ENCODE measurements at places on chromosomes 6 and 20.

DNA sequence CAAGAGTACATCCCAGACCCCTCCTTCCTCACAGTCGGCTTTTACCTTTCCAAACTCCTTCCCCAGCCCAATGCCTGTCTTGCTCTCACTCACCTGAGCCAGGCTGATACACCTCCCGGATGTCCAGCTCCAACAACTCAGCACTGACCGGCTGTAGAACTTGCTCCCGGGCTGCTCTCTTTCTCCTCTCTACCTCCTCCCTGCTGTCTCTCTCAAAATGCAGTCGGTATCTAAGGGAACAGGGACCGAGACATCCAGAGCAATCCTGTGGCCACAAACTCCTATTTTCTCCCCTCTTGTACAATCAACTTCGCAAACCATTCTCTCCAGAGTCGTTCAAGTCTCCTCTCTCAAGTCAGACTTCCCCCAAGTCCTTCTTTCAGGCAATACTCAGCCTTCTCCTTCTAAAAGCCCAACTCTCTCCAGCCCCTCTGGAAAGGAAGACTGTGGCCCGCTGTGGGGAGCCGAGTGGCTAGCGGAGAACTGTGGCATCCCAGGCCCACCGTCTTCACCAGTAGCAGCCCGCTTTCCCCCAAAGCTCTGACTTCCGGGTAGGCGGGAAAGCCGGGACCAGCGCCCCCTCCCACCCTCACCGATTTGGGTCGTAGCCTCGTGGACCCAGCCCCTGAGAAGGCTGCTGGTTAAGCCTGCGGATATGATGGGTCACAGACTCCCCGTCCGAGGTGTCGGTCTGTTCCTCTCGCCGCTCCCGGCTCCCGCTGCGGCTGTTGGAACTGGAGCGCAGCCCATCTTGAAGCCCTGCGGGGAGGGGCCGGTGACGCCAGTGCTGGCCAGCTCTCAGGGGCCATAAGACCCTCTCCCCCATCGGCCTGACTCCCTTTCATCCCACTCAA, 1.1 kb downstream of the GNL1 start:
- DNase-seq: no peak

- DNase-seq: no peak
Measured at GRCh38 chr20:61706259-61706961, 359.3 kb downstream of the TAF4 start.

DNA sequence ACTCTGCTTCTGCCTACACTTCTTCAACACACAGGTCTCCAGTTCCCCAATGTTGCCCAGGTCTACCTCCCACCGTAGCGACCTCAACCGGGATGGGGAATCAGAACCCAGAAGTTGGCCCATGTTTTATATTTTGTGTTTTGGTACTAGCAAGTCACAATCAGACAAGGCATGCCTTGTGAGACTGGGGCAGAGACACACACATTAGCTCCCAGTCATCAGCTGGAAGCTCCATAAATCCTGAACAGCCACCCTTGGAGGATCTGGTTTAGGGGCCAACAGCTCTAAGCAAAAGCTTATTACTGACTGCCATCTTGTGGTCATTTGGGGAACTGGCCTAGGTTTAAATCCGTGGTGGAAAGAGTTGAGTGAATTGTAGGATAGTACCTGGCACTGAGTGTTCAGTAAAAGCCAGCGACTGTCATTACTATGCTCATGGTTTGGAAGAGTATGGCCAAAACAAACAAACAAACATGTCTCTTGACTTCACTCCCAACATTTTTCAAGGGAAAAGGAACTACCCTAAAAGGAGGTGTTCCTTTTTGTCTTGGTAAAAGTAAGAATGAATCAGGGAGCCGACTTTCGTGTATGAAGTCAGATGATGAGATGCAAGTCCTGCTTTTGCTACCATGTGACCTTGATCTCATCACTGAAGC, 40.5 kb downstream of the PIM1 start:
- peak; percentile 87 for DNase-seq

- no peak for DNase-seq
Measured at GRCh38 chr6:155444952-155445903, 10.4 kb downstream of the NOX3 start.

DNA sequence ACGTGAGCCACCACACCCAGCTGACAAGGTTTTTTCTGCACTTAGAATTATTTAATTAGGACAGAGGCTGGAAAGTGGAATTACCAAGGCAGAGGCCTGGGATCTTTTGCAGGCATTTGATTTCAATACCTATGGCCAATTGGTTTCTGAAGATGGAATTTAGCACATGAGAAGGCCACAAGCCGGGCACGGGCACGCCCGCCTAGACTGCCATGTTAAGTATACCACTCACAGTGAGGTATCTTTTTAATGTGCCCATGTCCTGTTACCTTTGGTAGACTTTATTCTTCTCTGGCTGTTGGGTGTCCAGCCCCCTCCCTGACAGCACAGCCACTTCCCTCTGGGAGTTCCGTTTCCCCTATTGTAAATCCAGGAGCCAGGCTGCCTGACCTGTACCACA, 18.0 kb upstream of the TAF8 start:
- no peak for DNase-seq

DNA sequence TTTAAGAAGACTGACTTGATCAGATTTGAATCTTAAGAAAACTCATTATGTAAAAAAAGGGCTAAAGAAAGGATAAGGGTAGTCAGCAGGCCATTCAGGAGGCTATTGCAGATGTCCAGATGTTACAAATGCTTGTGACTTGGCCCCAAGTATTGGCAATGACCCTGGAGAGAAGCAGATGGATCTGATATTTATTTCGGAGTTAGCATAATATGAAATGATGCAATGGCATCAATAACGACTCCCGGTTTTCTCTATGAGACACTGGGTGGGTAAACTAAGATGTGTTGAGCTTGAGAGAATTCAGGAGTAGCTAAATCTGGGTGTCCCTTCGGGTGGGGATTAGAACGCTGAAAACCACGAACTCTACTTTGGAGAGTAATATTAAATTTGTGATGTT, 149.7 kb downstream of the LAMA2 start:
- DNase-seq: no peak
